ENCODE measurements at places on chromosomes 6 and 20. TPM values are rescaled to one million over a fixed set of nuclear protein-coding genes. Genes with fewer than 3 reads are reported as not detected.

Gene TULP4
- total RNA-seq = 88.3 TPM

Gene SPDEF
- not detected for total RNA-seq

Gene SOD2
- 2,074 TPM for total RNA-seq

Gene MAP1LC3A
- total RNA-seq = 28.3 TPM

Gene SLC12A5
- 0.07 TPM for total RNA-seq

Gene NCOA7
- total RNA-seq = 128 TPM

Gene ESR1
- 1.8 TPM for total RNA-seq

Gene PHACTR1
- 1.6 TPM for total RNA-seq

Gene RNF217
- total RNA-seq = 46.2 TPM

Gene CCDC167
- 10.8 TPM for total RNA-seq

Gene FAM83C
- not detected for total RNA-seq

Gene LY6G6C
- not detected for total RNA-seq

Gene TULP1
- not detected for total RNA-seq

Gene KIF25
- total RNA-seq = 0.72 TPM

Gene SASH1
- 120 TPM for total RNA-seq

Gene C6orf52
- not detected for total RNA-seq

Gene GJA1
- 563 TPM for total RNA-seq

Gene CRYBG1
- total RNA-seq = 20.0 TPM

Data from smooth muscle cell of the pulmonary artery (primary cell).